ENCODE measurements at places on chromosomes 12 and 14. TPM values are rescaled to one million over a fixed set of nuclear protein-coding genes. Genes with fewer than 3 reads are reported as not detected.
A peak's percentile ranks its signal among the peaks of the same experiment; 100 is the strongest.

The HHIPL1 gene
- total RNA-seq, result 0.56 TPM

The BCL11B gene
- total RNA-seq, result under 0.01 TPM

The IFNG-AS1 gene
- total RNA-seq, result not detected

The KLRD1 gene
- total RNA-seq, result under 0.01 TPM

The GMFB gene
- total RNA-seq, result 59.1 TPM

The CCDC175 gene
- total RNA-seq, result not detected

The IGF1 gene
- total RNA-seq, result 0.28 TPM

The MORN3 gene
- 0.18 TPM for total RNA-seq

The PTGER2 gene
- 24.7 TPM for total RNA-seq

GRCh38 chr12:75561921-75562320 lies 50.5 kb upstream of the KRR1 start:
- no peaks in the 10 kb centered on the region for H3K36me3 ChIP-seq
- no peak overlapping the region for H3K4me3 ChIP-seq
- no peaks in the 10 kb centered on the region for H3K27me3 ChIP-seq
- peak overlapping the region; percentile 49 for H3K27ac ChIP-seq

- no peaks in the 10 kb centered on the region for H3K36me3 ChIP-seq
- H3K4me3 ChIP-seq, result no peak overlapping the region
- peaks cover 15% of the 10 kb centered on the region for H3K27me3 ChIP-seq
- H3K4me1 ChIP-seq, result peaks cover 3% of the 10 kb centered on the region
Observed at GRCh38 chr12:115922952-115923564, 354.4 kb downstream of the MED13L start.

DNA sequence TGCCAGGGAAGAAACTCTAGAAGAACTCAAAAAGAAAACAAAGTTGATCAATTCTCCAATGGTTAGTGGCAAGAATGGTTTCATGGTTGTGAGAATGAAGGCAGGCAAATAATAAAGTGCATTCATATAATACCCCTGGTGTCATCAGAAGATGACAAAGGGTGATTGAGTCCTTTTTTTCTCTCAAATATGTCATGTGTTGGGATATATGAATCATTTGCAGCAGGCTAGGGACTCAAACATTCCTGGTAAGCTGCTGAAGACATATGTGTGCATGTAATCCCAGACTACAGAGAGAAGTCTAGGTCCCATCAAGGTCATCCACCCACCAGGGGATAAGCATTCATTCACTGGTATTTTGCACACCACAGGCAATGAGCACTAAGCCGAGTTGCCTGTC lies 82.4 kb upstream of the MYF6 start:
- no peak overlapping the region for H3K27ac ChIP-seq
- no peaks in the 10 kb centered on the region for H3K27me3 ChIP-seq
- DNase-seq, result no peak

- no peak overlapping the region for H3K4me3 ChIP-seq
- DNase-seq, result peak; percentile 96
- peak overlapping the region; percentile 34 for H3K27ac ChIP-seq
Observed at GRCh38 chr14:89813617-89814031, 140.9 kb downstream of the EFCAB11 start.

GRCh38 chr12:15896867-15897266 lies 14.3 kb upstream of the DERA start:
- peaks cover 4% of the 10 kb centered on the region for H3K4me1 ChIP-seq
- H3K27ac ChIP-seq, result no peak overlapping the region
- peaks cover 35% of the 10 kb centered on the region for H3K36me3 ChIP-seq

DNA sequence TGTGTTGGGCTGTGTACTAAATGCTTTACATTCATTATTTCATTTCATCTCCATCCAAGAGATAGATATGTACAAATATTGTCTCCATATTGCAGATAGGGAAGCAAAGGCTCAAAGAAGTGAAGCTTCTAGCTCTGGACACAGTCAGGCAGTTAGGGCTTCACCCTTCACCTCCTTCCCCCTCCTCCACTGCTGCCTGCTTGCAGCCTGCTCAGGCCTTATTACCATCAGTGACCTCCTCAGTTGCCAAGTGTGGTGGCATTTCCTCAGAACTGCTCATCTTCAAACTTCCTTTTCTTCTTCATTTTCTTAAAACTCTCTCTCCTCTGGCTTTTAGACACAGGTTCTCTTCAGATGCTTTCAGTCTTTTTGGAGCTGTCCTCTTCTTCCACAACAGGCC lies 4.7 kb upstream of the GPATCH2L start:
- no peak for DNase-seq
- no peak overlapping the region for H3K27ac ChIP-seq
- H3K36me3 ChIP-seq, result no peaks in the 10 kb centered on the region
- H3K27me3 ChIP-seq, result peaks cover 1% of the 10 kb centered on the region
- no peaks in the 10 kb centered on the region for H3K4me1 ChIP-seq

GRCh38 chr12:131230340-131231031 lies 276.8 kb downstream of the ADGRD1 start:
- H3K36me3 ChIP-seq, result no peaks in the 10 kb centered on the region
- DNase-seq, result no peak
- no peak overlapping the region for H3K4me3 ChIP-seq
- H3K4me1 ChIP-seq, result no peaks in the 10 kb centered on the region
- no peaks in the 10 kb centered on the region for H3K27me3 ChIP-seq

GRCh38 chr12:104769144-104769561 lies 188.9 kb downstream of the SLC41A2 start:
- H3K4me3 ChIP-seq, result no peak overlapping the region
- peaks cover 5% of the 10 kb centered on the region for H3K27me3 ChIP-seq
- no peaks in the 10 kb centered on the region for H3K36me3 ChIP-seq
- DNase-seq, result no peak
- no peaks in the 10 kb centered on the region for H3K4me1 ChIP-seq

DNA sequence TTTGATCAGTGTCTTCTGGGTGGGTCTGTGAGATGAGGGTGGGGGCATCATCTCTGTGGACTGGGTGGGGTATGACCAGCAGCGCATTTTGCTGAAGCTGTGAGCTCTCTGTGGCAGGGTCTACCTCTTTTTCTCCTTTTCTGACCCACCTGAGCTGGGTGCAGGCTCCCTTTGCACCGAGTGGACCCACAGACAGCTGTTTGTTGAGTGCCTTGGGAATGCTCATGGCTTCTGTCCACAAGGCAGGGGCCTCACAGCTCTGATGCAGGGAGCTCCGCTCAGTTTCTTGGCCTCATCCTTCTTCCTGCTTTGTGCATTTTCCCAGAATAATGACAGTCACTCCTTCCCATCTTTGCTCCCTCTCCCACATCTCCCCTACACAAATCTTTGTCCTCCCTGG lies 380.6 kb downstream of the DPF3 start:
- no peak overlapping the region for H3K4me3 ChIP-seq
- H3K4me1 ChIP-seq, result peaks cover 5% of the 10 kb centered on the region
- H3K27ac ChIP-seq, result no peak overlapping the region
- peaks cover 24% of the 10 kb centered on the region for H3K27me3 ChIP-seq
- no peaks in the 10 kb centered on the region for H3K36me3 ChIP-seq

DNA sequence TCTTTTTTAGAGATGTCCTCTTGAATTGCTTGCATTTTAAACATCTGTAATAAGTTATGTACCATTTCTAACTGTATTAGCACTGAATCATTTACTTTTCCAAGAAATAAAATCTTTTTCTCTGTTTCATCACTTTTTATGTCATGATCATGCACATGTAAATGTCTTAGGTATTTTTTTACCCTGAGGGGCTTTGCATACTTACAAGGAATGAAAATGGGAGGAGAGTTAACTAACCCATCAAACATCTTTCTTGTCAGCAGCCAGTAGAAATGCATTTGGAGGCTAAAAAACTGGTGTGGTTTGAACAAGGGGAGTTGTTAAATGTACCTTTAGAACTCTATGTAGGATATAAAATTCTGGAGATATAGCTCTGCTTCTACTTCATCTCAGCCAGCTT lies 1080.3 kb downstream of the GALC start:
- H3K4me3 ChIP-seq, result no peak overlapping the region
- 0 out of 2 replicates have a peak, but pooled peaks cover 2% of the 10 kb centered on the region for H3K4me1 ChIP-seq
- H3K36me3 ChIP-seq, result no peaks in the 10 kb centered on the region
- no peaks in the 10 kb centered on the region for H3K27me3 ChIP-seq
- H3K27ac ChIP-seq, result no peak overlapping the region

GRCh38 chr14:73729556-73730265 lies 15.5 kb upstream of the PNMA1 start:
- H3K36me3 ChIP-seq, result peaks cover 60% of the 10 kb centered on the region
- H3K27me3 ChIP-seq, result no peaks in the 10 kb centered on the region
- DNase-seq, result no peak
- no peak overlapping the region for H3K27ac ChIP-seq

DNA sequence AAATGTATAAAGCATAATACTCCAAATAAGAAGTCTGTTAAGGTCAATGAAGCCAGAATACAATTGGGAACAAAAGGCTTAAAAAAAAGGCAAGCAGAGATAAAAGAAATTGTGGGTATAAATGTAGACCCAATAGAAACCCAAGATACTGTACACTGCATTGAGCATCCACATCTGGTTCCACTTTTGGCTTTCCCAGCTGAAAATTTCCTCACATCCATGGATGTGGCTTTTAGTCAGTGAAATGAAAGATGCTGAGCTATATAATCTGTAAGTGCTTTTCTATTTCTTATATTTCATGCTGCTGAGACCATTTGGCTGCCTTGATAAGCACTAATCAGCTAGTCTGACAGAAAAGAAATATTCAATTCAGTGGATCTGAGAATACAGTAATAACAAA lies 83.5 kb downstream of the PTPRR start:
- no peak overlapping the region for H3K4me3 ChIP-seq
- no peak for DNase-seq
- H3K36me3 ChIP-seq, result no peaks in the 10 kb centered on the region
- no peak overlapping the region for H3K27ac ChIP-seq

- no peaks in the 10 kb centered on the region for H3K27me3 ChIP-seq
- peak; percentile 56 for DNase-seq
- peaks cover 15% of the 10 kb centered on the region for H3K36me3 ChIP-seq
- H3K27ac ChIP-seq, result peak overlapping the region; percentile 48
- H3K4me1 ChIP-seq, result peaks cover 40% of the 10 kb centered on the region
Observed at GRCh38 chr12:54338698-54339296, 13.9 kb downstream of the COPZ1 start.

DNA sequence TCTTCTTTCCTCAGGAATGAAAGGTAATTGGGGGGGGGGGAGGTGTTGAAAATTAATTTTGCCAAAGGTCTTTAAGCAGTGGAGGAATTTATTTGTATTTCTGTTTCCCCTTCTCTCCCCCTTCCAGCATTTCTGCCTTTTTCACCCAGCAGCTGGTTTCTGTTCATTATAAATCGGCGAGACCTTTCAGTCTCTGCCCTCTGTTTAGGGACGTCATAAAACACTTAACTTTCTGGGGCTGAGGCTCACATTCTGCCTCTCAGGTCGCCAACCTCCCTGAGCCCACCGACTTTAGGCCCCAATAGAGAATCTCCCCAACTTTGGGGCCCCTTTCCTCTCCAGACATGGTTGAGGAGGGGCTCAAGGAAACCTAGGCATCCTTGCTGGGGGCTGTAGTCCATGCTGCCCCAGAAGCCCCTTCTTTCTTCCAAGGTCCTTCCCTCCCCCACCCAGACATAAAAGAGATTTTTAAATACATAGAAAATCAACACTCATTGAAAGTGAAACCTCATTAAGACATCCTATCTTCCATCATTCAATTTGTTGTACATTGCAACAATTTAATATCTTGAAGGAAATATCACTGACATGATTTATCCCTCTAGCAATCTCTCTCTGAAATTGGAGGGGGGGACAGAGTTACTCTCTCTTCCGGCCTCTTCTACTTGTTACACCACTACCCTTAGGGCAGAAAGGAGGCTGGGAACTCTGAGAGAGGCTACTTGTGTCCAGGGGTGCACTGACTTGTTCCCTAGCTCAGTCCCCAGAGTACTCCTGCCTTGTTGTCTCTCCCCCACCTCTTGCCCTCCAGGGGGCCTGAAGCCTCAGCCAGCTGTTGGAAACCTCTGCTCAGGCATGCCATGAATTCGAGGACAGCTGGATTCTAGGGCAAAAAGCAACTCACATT lies 2.5 kb upstream of the HOXC6 start:
- DNase-seq, result no peak
- no peak overlapping the region for H3K4me3 ChIP-seq
- H3K27ac ChIP-seq, result no peak overlapping the region
- H3K36me3 ChIP-seq, result no peaks in the 10 kb centered on the region
- H3K4me1 ChIP-seq, result no peaks in the 10 kb centered on the region

GRCh38 chr14:69992564-69992963 lies 113.3 kb downstream of the SMOC1 start:
- H3K27ac ChIP-seq, result no peak overlapping the region

GRCh38 chr12:67533159-67533558 lies 115.4 kb upstream of the DYRK2 start:
- H3K36me3 ChIP-seq, result no peaks in the 10 kb centered on the region
- H3K4me3 ChIP-seq, result no peak overlapping the region
- no peaks in the 10 kb centered on the region for H3K27me3 ChIP-seq
- no peak overlapping the region for H3K27ac ChIP-seq
- peaks cover 2% of the 10 kb centered on the region for H3K4me1 ChIP-seq

- H3K4me3 ChIP-seq, result no peak overlapping the region
- DNase-seq, result peak; percentile 24
- no peaks in the 10 kb centered on the region for H3K27me3 ChIP-seq
Observed at GRCh38 chr12:43942379-43942778, 106.5 kb downstream of the TMEM117 start.

DNA sequence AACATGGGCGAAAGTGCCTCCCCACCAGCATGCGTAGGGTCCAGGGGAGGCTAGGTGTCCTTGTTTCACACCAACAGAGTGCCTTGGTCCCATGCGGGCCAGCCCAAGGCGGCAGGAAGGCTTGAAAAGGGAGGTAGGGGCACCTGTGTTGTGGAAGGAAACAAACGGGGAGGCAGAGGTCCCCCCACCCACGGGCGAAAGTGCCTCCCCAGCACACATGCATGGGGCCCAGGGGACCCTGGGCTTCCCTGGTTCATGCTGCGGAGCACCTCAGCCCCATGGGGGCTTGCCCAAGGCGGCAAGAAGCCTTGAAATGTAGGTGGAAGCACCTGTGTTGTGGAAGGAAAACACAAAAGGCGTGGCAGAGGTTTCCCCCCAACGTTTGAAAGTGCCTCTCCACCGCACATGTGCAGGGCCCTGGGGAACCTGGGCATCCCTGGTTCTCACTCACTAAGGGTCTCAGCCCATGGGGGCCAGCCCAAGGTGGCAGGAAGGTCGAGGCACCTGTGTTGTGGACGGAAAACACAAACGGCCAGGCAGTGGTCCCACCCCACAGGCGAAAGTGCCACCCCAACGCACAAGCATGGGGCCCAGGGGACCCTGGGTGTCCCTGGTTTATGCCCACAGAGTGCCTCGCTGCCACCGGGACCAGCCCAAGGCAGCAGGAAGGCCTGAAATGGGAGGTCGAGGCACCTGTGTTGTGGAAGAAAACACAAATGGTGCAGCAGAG lies 374.7 kb downstream of the ALG10 start:
- no peak for DNase-seq
- H3K4me3 ChIP-seq, result no peak overlapping the region
- no peaks in the 10 kb centered on the region for H3K4me1 ChIP-seq
- no peaks in the 10 kb centered on the region for H3K27me3 ChIP-seq
- no peak overlapping the region for H3K27ac ChIP-seq

GRCh38 chr14:21191261-21191808 lies 35.5 kb upstream of the OR5AU1 start:
- DNase-seq, result no peak
- no peaks in the 10 kb centered on the region for H3K36me3 ChIP-seq
- no peak overlapping the region for H3K4me3 ChIP-seq
- no peaks in the 10 kb centered on the region for H3K4me1 ChIP-seq
- H3K27me3 ChIP-seq, result peaks cover 2% of the 10 kb centered on the region

GRCh38 chr14:56378475-56378877 lies 201.1 kb upstream of the TMEM260 start:
- no peak overlapping the region for H3K4me3 ChIP-seq
- H3K36me3 ChIP-seq, result no peaks in the 10 kb centered on the region
- H3K27me3 ChIP-seq, result no peaks in the 10 kb centered on the region
- peaks cover 4% of the 10 kb centered on the region for H3K4me1 ChIP-seq
- peak; percentile 82 for DNase-seq

- peaks cover 60% of the 10 kb centered on the region for H3K27me3 ChIP-seq
- DNase-seq, result no peak
- no peak overlapping the region for H3K4me3 ChIP-seq
Observed at GRCh38 chr12:57740656-57741412, 2.3 kb upstream of the AGAP2 start.

Measured in IMR-90 (cell line).